ENCODE measurements at places on chromosomes 5 and 9. TPM values are rescaled to one million over a fixed set of nuclear protein-coding genes. Genes with fewer than 3 reads are reported as not detected.

GRCh38 chr9:16624744-16625117 lies 245.7 kb downstream of the BNC2 start:
- H3K36me3 ChIP-seq: no peaks in the 10 kb centered on the region
- H3K27me3 ChIP-seq: no peaks in the 10 kb centered on the region
- peaks cover 29% of the 10 kb centered on the region for H3K4me1 ChIP-seq
- peak; percentile 37 for DNase-seq
- no peak overlapping the region for H3K27ac ChIP-seq
- H3K4me3 ChIP-seq: no peak overlapping the region

- H3K4me3 ChIP-seq: no peak overlapping the region
- H3K36me3 ChIP-seq: no peaks in the 10 kb centered on the region
Observed at GRCh38 chr5:181151146-181151545, 3.8 kb downstream of the OR2V2 start.

- DNase-seq: no peak
- H3K4me1 ChIP-seq: no peaks in the 10 kb centered on the region
- no peak overlapping the region for H3K27ac ChIP-seq
- H3K27me3 ChIP-seq: no peaks in the 10 kb centered on the region
- H3K4me3 ChIP-seq: no peak overlapping the region
- no peaks in the 10 kb centered on the region for H3K36me3 ChIP-seq
Observed at GRCh38 chr9:109940561-109940960, 160.6 kb downstream of the PALM2AKAP2 start.

Gene C9orf153
- 0.92 TPM for total RNA-seq

DNA sequence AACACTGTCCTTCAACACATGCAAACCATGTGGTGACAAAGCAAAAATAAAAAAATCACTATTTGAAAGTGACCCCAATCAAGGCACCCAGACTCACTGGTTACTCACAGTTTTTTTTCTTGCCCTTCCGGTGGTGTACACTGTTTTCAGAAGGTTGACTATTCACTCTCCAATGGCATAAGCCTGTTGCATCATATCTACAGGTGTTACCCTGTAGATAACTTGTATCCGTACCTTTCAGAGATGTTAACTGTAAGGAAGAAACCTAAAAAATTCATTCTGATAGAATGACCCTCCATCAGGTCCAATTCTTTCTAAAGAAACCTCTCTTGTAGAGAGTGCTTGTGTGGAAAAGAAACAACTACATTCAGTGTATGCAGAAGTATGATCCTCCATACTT lies 193.6 kb upstream of the RASA1 start:
- H3K4me3 ChIP-seq: no peak overlapping the region
- no peaks in the 10 kb centered on the region for H3K4me1 ChIP-seq
- H3K27me3 ChIP-seq: no peaks in the 10 kb centered on the region
- H3K27ac ChIP-seq: no peak overlapping the region
- DNase-seq: no peak

DNA sequence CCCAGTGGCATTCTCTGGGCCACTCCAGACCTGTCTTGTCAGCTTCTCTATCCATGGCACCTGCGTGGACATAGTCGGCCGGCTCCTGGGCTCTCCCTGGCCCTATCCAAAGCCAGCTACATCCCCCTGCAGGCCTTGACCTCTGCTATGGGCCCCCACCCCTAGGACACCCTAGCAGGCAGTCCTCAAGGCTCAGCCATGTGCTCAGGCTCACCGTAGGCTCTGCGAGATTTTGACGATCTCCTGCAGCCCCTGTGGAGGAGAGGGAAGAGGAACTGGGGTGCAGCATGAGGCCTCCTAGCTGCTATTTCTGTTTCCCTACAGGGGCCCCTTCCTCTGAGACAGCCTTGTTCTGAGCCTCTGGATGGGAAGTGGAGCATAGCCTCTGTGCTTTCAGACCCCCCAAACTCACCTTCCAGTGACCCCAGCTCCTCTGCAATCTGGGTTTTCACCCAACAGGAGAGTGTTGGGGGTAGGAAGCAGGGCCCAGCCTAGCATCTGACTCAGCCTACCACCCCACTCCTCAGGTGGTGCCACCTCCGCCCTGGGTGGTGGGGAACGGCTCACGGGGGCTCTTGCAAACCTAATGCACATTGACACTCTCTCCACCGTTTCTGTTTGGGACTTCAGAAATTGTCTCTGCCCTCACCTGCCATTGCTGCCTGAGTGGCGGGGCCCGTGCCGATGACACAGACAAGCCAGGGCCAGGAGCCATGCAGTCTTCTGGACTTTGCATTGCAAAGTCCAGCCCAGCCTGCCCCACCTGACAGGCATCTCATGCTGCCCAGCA lies 36.7 kb downstream of the HRH2 start:
- peak overlapping the region; percentile 20 for H3K27ac ChIP-seq
- no peaks in the 10 kb centered on the region for H3K4me1 ChIP-seq
- no peak for DNase-seq
- no peaks in the 10 kb centered on the region for H3K36me3 ChIP-seq

Gene MEF2C
- 13.6 TPM for total RNA-seq

- H3K4me1 ChIP-seq: no peaks in the 10 kb centered on the region
- no peaks in the 10 kb centered on the region for H3K27me3 ChIP-seq
- no peak overlapping the region for H3K4me3 ChIP-seq
- H3K36me3 ChIP-seq: no peaks in the 10 kb centered on the region
- no peak overlapping the region for H3K27ac ChIP-seq
Observed at GRCh38 chr9:21357479-21358460, 7.1 kb upstream of the IFNA6 start.

- no peak overlapping the region for H3K27ac ChIP-seq
- DNase-seq: no peak
- no peak overlapping the region for H3K4me3 ChIP-seq
- no peaks in the 10 kb centered on the region for H3K27me3 ChIP-seq
Observed at GRCh38 chr9:120310035-120310434, 269.9 kb downstream of the CDK5RAP2 start.

GRCh38 chr9:136565086-136565714 lies 19.4 kb upstream of the NOTCH1 start:
- DNase-seq: peak; percentile 77
- peak overlapping the region; percentile 81 for H3K27ac ChIP-seq
- no peaks in the 10 kb centered on the region for H3K36me3 ChIP-seq
- peaks cover 63% of the 10 kb centered on the region for H3K4me1 ChIP-seq
- H3K4me3 ChIP-seq: no peak overlapping the region

- H3K4me1 ChIP-seq: peaks cover 36% of the 10 kb centered on the region
- H3K27me3 ChIP-seq: no peaks in the 10 kb centered on the region
- H3K4me3 ChIP-seq: no peak overlapping the region
- no peak for DNase-seq
- H3K36me3 ChIP-seq: no peaks in the 10 kb centered on the region
- no peak overlapping the region for H3K27ac ChIP-seq
Observed at GRCh38 chr5:32202394-32202793, 28.3 kb upstream of the GOLPH3 start.

DNA sequence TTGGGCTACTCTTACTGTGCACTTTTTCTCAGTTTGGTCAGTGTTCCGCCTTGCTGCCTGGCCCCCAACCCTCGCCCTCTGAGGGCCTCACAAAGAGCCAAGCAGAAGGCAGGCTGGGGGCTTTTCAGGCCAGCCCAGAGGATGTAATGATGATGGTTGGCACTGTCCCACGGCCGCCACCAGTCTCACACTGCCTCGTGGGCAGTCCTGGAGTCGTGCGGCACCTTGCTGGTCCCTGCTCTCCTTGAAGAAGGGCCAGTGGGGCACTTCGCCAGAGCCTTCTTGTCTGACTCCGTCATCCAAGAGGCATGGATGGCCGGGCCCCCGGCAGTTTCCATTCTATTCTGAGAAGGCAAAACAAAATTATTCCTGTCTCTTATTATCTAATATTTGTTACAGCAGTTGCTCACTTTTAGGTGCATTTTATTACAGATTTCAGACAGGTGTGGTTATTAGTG lies 21.0 kb downstream of the TENT4A start:
- no peak overlapping the region for H3K27ac ChIP-seq
- H3K36me3 ChIP-seq: peaks cover 26% of the 10 kb centered on the region
- no peaks in the 10 kb centered on the region for H3K27me3 ChIP-seq
- no peak overlapping the region for H3K4me3 ChIP-seq
- DNase-seq: no peak

DNA sequence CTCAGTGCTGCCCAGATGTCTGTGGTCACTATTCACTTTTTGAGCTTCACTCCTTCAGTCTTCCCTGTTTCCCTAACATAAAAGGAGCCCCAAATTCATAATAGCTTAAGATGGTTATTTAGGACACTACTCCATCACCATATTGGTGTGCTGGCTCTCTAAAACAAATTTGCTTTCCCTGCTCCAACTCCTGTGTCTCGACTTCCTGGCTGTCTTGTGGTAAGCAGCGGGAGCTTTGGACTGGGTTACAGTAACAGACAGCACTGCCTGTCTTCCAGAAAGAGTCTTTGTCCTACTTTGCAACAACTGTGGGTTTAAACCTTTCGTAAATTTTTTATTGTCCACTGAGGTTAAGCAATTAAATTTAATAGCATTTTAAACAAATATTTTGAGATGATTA lies 389.4 kb downstream of the CDH9 start:
- H3K4me1 ChIP-seq: no peaks in the 10 kb centered on the region
- H3K4me3 ChIP-seq: no peak overlapping the region
- no peak for DNase-seq
- H3K27me3 ChIP-seq: no peaks in the 10 kb centered on the region
- H3K36me3 ChIP-seq: no peaks in the 10 kb centered on the region
- no peak overlapping the region for H3K27ac ChIP-seq

Gene CYSRT1
- 0.92 TPM for total RNA-seq

Gene SLC27A6
- not detected for total RNA-seq

GRCh38 chr5:154285661-154286408 lies 95.3 kb downstream of the GALNT10 start:
- no peak for DNase-seq
- no peaks in the 10 kb centered on the region for H3K36me3 ChIP-seq
- peaks cover 50% of the 10 kb centered on the region for H3K4me1 ChIP-seq
- H3K4me3 ChIP-seq: no peak overlapping the region
- H3K27me3 ChIP-seq: no peaks in the 10 kb centered on the region
- H3K27ac ChIP-seq: peak overlapping the region; percentile 88

- no peak overlapping the region for H3K4me3 ChIP-seq
- DNase-seq: no peak
- no peak overlapping the region for H3K27ac ChIP-seq
Observed at GRCh38 chr5:143454936-143455516, 51.5 kb upstream of the NR3C1 start.

GRCh38 chr5:179862296-179862695 lies 3.7 kb upstream of the MRNIP start:
- no peak for DNase-seq
- H3K4me1 ChIP-seq: peaks cover 24% of the 10 kb centered on the region
- H3K27ac ChIP-seq: no peak overlapping the region
- no peaks in the 10 kb centered on the region for H3K27me3 ChIP-seq

- peaks cover 45% of the 10 kb centered on the region for H3K4me1 ChIP-seq
- H3K27ac ChIP-seq: peak overlapping the region; percentile 50
- H3K27me3 ChIP-seq: no peaks in the 10 kb centered on the region
- peak; percentile 56 for DNase-seq
- H3K4me3 ChIP-seq: peak overlapping the region; percentile 53
- H3K36me3 ChIP-seq: no peaks in the 10 kb centered on the region
Observed at GRCh38 chr9:34380034-34380510, 3.4 kb upstream of the MYORG start.

DNA sequence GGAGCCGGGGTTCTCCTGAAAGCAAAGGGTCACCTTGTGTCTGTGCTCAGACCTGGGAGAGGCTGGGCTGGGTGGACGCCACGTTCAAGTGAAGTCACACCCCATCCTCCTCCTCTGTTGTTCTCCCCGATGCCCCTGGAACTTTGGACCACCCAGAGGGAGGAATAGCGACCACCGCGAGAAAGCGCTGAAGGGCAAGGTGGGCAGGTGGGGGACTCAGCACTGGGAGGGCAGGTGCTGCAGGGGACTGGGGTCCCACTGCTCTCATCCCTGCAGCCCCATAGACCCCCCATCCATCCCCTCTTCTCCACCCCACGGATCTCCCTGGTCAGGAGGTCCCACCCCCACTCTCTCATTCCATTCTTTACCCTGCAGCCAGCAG lies 48.8 kb upstream of the COL5A1 start:
- DNase-seq: no peak
- no peaks in the 10 kb centered on the region for H3K36me3 ChIP-seq
- no peaks in the 10 kb centered on the region for H3K27me3 ChIP-seq
- no peak overlapping the region for H3K4me3 ChIP-seq
- H3K4me1 ChIP-seq: no peaks in the 10 kb centered on the region
- peak overlapping the region; percentile 30 for H3K27ac ChIP-seq

Gene PCDHA9
- not detected for total RNA-seq

DNA sequence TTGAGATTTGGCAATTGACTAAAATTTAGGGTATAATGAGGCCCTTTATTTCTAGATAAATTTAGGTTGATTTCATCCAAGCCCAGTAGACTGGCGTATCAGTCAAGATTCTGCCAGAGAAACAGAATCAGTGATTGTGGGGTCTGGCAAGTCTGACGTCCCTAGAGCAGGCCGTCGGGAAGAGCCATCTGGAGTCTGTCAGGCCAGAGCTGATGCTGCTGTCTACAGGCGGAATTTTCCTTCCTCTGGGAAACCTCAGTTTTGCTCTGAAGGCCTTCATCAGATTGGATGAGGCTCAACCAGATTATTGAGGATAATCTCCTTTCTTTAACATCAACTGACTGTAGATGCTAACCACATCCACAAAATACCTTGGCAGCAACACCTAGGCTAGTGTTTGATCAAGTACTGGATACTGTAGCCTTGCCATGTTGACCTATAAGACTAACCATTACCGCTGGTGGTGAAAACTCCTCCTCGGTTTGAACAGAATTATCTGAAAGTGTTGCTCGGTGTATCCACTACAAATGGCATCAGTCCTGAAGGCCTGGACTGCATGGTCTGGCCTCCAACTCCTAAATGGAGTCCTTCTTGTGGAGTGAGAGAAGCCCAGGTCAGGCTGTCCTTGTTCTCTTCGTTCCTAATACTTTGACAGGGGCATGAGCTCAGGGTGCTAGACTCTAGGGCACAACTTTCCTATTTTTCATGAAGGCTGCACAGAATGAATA lies 83.2 kb upstream of the ANKH start:
- DNase-seq: no peak
- no peaks in the 10 kb centered on the region for H3K36me3 ChIP-seq

Gene NFIL3
- 15.2 TPM for total RNA-seq

- no peak overlapping the region for H3K4me3 ChIP-seq
- peaks cover 69% of the 10 kb centered on the region for H3K36me3 ChIP-seq
- peak; percentile 78 for DNase-seq
- H3K27me3 ChIP-seq: no peaks in the 10 kb centered on the region
- H3K4me1 ChIP-seq: peaks cover 20% of the 10 kb centered on the region
Observed at GRCh38 chr5:179836225-179837019, 15.7 kb downstream of the SQSTM1 start.

Gene PCDHGB6
- 0.29 TPM for total RNA-seq

Gene SLC46A2
- total RNA-seq: not detected

Gene ACTBL2
- not detected for total RNA-seq

GRCh38 chr9:115808695-115809094 lies 344.9 kb upstream of the PAPPA start:
- no peak for DNase-seq
- no peak overlapping the region for H3K4me3 ChIP-seq
- H3K36me3 ChIP-seq: no peaks in the 10 kb centered on the region
- no peaks in the 10 kb centered on the region for H3K4me1 ChIP-seq

Gene HRCT1
- total RNA-seq: 0.92 TPM

Gene SPATA9
- total RNA-seq: not detected

- no peak for DNase-seq
- no peaks in the 10 kb centered on the region for H3K36me3 ChIP-seq
- no peaks in the 10 kb centered on the region for H3K27me3 ChIP-seq
- no peaks in the 10 kb centered on the region for H3K4me1 ChIP-seq
- H3K27ac ChIP-seq: no peak overlapping the region
Observed at GRCh38 chr9:134568811-134569210, 72.8 kb upstream of the COL5A1 start.

Gene FIBCD1
- total RNA-seq: not detected

Gene PCDHGA1
- total RNA-seq: not detected

Gene SHB
- total RNA-seq: 3.5 TPM
